ENCODE measurements at places on chromosomes 5 and 9.

- no peak for DNase-seq
These were observed 254.6 kb downstream of the ASTN2 start for GRCh38 chr9:117160254-117160653.

- DNase-seq = peak; percentile 29
These were observed 93.2 kb downstream of the ZFAND5 start for GRCh38 chr9:72271613-72272478.

GRCh38 chr5:138983984-138984383, 108.8 kb upstream of the LRRTM2 start:
- no peak for DNase-seq

DNA sequence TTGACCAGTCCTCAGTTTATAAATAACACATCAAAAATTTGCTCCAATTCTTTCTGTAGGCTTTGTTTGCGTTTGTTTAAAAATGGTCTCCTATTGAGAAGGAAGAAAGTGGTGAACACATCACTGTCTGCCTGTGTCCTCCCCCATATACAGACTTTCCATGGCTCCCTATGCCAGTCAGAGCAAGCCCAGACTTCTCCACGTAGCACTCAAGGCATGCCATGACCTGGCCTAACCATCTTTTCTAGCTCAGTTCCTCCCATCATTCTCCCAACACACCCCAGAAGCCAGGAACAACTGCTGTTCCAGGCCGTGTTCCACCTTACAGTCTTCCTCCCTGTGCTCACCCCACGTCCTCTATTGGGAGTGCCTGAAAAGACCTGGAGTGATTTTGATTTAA, 129.6 kb upstream of the ZNF618 start:
- DNase-seq = no peak

DNA sequence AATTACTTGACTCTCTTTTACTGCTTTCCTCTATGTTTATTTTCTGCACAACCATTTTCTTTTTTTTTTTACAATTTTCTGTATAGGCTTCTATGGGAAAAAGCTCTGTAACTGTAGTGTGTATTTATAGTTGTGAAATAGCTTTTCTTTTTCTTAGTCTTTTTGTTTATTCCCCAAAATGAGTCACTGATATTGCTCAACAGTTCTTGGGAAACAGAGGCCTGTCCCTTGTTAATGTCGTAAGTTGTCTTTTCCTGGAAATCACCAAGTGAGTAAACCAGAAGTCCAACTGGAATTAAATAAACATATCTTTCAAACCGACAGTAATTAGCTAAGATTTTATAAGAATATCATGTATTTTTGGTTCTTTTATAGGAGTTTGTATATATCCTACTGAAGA, 325.1 kb upstream of the PRR16 start:
- no peak for DNase-seq

DNA sequence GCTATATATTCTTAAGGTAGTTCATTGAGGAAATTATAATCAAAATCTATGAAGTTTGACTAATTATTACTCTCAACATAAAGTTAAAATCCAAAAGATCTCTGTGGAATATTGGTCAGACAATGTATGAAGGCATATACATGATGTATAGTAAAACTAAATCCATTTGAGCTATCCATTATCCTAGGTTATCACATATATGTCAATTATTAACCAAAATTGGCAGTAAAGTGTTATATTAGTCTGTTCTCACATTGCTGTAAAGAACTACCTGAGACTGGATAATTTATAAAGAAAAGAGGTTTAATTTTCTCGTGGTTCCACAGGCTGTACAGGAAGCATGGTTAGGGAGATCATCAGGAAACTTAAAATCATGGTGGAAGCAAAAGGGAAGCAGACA, 511.7 kb upstream of the SGCD start:
- no peak for DNase-seq

DNA sequence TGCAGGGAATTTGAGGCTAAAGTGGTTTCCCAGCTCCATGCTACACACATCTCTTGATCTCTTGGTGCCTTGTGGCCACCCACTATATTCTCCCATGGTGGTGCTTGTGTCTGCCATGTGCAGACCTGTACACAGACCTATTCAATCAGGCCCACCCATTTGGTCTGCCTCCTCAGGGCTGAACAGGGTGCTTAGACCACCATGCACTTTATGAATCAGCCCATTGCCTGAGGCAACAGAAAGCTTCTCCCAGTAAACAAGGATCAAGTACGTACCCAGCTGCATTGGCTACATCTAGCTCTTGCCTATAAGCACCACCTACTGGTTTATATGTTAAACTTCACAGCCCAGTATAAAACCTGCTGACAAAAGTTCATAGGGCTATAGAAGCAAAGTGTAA, 664.3 kb upstream of the EDIL3 start:
- DNase-seq = no peak

GRCh38 chr5:78006449-78006848, 230.3 kb upstream of the TBCA start:
- no peak for DNase-seq

DNA sequence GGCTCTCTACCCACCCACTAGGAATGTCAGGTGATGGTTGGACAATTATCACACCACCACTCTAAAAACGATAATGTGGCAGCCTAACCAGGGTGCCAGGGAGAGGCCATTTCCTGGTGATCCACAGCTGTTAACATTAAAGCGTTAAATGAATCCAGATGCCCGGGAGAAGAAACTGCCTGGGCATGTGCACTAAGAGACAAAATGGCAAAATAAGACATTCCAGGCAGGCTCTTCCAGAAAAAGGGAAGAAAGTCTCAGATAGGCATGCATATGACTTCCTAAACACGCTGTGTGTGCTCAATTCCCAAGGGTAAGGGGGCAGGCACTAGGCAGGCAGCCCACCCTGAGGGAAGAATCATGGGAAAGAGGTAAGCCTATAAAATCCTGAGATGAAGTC, 4.6 kb upstream of the TXN start:
- no peak for DNase-seq

DNA sequence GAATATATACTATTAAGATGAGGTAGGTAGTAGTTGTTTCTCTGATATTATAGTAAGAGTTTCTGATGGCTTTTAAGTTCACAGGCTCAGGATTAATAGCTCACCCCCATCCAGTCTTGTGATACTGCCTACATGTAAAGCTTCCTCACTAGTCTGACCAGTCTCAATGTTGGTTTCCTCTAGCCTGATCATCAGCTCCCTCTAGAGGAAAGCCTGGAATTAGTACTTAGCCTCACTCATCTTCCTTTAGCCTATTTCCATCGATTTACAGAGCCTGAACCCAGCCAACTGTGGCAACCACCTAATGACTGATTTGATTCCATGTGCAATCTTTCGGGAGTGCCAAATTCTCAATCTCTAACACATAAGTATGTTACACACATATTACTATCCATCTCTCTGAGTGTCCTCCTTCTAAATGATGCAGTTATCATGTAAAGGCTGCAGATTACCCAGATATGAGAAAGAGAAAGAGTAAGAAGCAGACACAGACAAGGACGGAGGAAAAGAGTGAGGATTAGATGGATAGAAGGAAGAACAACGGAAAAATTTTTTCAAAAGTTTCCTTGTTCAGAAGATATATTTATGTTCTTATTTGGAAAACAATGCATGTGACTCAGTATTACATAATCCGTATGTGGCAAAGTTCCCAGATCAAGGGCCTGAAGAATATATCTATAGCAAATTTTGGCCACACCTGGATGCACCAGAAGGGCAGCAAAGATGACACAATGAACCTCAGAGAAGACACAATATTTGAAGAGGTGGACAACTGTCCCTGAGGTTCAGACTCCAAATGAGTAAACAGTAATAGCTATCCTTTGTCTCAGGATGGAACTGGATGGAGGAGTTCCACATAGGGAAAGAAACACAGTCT, 333.7 kb downstream of the ELAVL2 start:
- no peak for DNase-seq

GRCh38 chr9:2704504-2704903, 12.8 kb upstream of the KCNV2 start:
- DNase-seq = no peak

DNA sequence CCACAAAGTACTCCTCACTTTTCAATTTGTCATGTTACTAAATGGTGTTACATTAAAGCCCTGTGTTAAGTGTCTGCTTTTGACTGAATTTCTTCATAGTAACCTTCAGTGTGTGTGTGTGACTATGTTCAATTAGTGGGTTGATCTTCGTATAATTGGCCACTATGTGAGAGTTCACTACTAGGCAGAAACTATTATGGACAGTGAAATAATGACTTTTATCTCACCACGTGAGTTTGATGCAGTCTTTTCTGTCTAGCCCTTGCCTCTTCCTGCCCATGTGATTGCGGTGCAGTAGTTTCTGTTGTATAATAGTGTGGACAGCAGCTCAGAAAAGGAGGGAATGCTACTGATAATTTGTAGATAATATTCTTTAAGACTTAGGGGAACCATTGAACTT, 1.8 kb upstream of the MAML1 start:
- no peak for DNase-seq

DNA sequence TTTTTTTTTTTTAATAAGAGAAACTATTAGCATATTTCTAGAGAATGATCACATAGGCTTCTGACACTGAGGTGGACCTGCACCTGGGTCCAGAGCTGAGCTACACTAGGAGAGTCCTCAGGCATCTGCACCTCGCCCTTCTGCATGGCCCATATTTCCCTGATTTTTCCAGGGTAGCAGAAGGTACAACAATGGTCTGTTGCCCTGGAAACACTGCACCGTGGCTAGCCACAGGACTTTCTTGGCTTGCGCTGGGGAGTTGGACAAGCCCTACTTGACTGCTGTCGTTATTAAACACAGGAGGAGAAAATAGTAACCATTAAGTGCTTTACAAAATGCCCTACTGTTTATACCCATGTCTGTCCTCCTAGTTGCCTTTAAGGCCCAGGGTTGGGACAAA, 615.7 kb upstream of the MEF2C start:
- DNase-seq = no peak

GRCh38 chr9:109448223-109448622, 49.9 kb downstream of the PTPN3 start:
- no peak for DNase-seq

GRCh38 chr9:136754059-136754572, 3.9 kb downstream of the LCN8 start:
- DNase-seq = no peak

- no peak for DNase-seq
These were observed 63.4 kb downstream of the DENND1A start for GRCh38 chr9:123866497-123866896.

GRCh38 chr5:131810510-131811249, 13.9 kb upstream of the FNIP1 start:
- DNase-seq = no peak

- no peak for DNase-seq
These were observed 250.9 kb upstream of the SEMA6A start for GRCh38 chr5:116825486-116825885.

GRCh38 chr9:119026120-119026519, 343.1 kb downstream of the BRINP1 start:
- no peak for DNase-seq

DNA sequence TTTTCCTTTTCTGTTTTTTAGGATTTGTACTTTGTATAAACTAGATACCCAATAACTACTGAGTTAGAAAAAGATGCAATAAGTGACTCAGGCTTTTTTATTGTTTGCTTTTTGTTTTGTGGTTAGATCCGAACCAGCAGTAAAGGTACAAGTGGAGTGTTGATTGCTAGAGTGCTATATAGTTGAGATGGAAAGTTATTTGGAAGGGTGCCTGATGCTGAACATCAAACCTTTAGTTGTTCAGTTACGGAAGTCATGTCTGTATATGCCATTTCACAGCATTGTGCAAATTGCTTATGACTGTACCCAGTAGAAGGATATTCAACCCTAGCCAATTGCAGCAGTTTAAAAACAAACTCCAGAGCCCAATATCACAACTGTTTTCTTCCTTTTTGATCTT, 285.1 kb downstream of the MAT2B start:
- no peak for DNase-seq

- no peak for DNase-seq
These were observed 21.9 kb upstream of the CNOT6 start for GRCh38 chr5:180472269-180472668.

DNA sequence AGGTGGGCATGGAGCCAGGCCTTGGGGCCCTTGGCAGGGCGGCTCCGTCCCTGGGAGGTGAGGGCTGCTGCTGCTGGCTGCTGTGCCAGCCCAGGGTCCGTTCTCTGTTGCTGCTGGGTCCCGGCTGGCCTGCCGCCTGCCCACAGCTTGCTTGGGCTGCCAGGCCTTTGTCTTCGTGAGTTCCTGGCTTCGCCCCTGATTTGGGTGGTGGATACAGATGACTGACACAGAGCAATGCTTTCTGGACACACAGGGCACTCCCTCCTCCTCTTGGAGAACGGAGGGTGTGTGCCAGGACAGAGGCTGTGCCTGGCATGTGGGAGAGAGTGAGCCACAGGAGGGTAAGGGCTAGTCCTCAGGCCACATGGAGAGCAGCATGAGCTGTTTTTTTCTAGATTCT, 166.1 kb downstream of the MACROH2A1 start:
- no peak for DNase-seq

- DNase-seq = no peak
These were observed 188.3 kb downstream of the ARHGEF28 start for GRCh38 chr5:73814233-73814846.

DNA sequence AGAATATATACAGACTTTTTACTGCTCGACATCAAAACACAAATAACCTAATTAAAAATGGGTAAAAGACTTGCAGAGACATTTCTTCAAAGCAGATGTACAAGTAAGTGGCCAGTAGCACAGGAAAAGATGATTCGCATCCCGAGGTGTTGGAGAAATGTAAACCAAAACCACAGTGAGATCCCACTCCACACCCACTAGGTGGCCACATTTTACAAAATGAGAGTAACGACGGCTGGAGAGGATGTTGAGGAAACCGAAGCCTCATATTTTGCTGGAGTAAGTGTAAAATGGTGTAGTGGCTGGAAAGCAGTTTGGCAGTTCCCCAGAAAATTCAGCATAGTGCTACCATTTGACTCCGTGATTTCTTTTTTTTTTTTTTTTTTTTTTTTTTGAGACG, 21.3 kb upstream of the GBGT1 start:
- no peak for DNase-seq

- no peak for DNase-seq
These were observed 46.8 kb downstream of the ELAVL2 start for GRCh38 chr9:23779220-23779619.

GRCh38 chr9:92480291-92480771, 2.0 kb downstream of the ASPN start:
- no peak for DNase-seq

GRCh38 chr5:83029-83428, 8.9 kb upstream of the PLEKHG4B start:
- DNase-seq = no peak

GRCh38 chr9:78053627-78054026, 22.0 kb upstream of the GNAQ start:
- no peak for DNase-seq

DNA sequence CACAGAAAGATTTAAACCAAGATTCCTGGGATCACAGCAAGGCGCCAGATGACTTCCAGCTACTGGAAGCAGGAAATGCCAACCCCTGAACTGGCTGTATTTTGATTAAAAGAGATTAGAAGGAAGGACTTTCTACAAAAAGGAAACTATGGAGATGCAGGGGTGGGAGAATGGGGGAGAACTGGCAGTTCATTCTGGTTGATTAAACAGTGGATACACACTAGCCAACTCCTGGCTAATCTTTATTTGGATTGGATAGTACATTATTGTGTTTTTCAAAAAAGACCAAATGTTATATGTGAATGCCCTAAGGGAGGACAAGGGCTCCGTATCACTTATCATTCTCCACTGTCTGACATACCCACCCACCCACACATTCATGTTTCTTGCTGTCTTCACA, 93.2 kb downstream of the CDO1 start:
- no peak for DNase-seq

- no peak for DNase-seq
These were observed 20.8 kb downstream of the ASS1 start for GRCh38 chr9:130465383-130466096.
